H1 (cell line): ENCODE measurements at places on chromosomes 4 and X.
A peak's percentile ranks its signal among the peaks of the same experiment; 100 is the strongest.

GRCh38 chr4:155675709-155676429 lies 9.2 kb downstream of the GUCY1A1 start:
- no peak for DNase-seq

DNA sequence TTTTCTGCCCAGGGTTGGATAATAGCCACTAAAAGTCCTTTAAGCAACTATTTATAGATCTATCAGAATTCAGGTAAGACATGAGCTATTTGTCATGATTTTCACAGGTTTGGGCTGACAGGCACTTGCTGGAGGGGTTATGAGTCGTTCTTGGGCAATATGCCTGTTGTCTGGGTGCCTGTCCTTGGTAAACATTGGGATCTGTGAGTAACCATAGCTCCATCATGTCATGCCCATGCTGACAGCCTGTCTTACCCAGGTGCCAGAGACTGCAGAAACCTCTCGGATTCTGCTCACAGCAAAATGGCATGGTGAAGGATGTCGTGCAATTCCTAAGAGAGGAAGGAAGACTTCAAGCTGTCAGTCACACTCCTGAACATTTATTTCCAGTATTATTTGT lies 116.0 kb upstream of the PUDP start:
- DNase-seq: no peak

DNA sequence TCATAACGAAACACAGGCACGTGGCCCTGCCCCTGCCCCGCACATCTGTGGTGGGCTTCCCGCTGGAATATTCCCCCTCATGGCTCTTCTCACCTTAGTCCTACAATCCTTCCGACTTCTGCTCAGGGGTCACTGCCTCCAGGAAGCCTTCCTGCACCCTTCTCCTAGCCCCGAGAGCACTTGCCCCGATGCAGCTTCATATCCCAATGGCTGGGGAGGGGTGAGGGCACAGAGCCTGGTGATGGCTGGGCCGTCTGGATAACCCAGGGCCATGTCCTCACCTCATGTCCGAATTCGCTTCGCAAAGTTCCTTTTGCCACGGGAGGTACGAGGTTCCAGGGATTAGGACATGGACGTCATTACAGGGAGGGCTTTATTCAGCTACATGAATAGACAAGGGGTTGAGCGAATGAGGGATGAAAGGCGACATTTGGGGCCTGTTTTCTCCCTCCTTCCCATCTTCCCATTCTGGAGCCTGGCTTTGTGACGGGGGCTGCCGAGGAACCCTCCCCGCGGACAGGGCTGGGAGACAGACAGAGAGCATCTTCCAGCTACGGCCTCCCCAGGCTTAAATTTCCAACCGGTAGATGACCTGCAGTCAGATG lies 35.5 kb upstream of the HMX1 start:
- peak; percentile 40 for DNase-seq

GRCh38 chr4:88429401-88429800 lies 27.5 kb upstream of the HERC5 start:
- DNase-seq: no peak

DNA sequence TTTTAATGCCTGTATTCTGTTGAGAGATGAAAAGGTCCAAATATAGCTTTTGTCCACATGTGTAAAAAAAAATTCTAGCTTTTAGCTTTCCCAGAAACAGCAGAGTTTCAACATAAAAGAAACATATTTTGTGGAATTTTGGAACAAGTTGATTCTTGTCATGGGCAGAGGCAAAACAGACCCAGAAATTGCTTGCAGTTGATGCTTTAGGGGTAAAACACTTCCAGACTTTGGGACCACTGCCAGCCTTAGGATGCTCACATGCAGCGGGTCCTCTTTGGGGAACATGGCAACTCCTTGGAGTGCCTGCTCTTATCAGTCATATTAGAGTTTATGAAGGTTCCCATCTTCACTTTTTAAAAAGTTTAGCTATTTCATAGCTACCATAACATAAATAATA lies 30.4 kb downstream of the DCLK2 start:
- DNase-seq: no peak

GRCh38 chr4:79798047-79798446 lies 275.0 kb downstream of the ANTXR2 start:
- DNase-seq: no peak

DNA sequence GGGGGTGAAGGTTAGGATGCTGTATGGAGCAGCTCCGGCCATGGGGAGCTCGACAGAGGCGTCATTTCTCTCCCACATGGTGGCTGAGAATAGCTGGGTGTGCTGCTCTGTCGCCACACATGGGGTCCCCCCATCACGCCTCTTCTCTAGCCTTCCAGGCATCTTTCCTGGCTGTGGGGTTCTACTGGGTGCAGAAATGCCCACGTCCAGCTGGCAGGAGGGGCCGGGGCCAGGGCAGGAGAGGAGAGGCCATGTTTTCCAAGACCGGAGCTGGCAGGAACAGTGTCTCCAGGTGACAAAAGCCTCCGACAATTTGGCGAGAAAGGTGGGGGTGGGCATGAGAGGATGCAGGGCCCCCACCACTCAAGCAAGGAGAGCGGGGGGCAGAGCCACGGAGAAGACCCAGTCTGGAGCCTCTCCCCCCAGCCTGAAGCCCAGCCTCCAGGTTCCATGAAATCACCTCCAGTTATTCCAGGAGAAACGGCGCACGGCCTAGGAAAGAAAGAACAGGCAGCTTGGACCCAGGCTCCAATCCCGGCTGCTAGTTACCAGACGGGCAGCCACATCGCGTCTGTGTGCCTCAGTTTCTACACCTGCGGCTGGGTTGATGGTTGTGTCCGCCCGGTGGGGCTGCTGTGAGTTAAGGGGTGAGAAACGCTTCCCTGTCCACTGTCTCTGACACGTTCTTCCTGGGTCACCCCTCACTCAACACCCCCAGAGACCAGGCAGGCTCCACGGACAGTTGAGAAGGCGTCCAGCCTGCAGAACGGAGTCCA lies 27.4 kb upstream of the SPON2 start:
- no peak for DNase-seq

DNA sequence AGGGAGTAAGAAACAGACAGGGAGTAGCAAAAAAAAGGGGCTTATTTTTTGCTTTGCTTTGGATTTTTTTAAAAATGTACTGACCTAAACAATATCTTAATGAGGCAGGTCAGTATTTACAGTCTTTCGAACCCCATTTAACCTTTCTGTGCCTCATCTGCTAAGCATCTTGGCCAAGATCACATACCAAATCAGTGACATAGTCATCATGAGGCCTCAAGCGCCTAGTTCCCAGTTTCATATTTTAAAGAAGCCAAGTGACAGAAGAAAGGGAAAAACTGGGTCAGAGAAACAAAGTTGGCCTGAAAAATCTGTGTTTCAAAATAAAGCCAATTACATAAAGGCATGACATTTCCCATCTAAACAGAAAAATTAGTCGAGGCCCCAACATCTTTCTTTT lies 94.6 kb upstream of the WDR44 start:
- DNase-seq: no peak

GRCh38 chr4:153904011-153904410 lies 115.1 kb upstream of the SFRP2 start:
- no peak for DNase-seq

GRCh38 chr4:24768604-24769003 lies 26.8 kb upstream of the SOD3 start:
- DNase-seq: no peak
